ENCODE measurements at places on chromosomes 11 and 22. TPM values are rescaled to one million over a fixed set of nuclear protein-coding genes. Genes with fewer than 3 reads are reported as not detected.
A peak's percentile ranks its signal among the peaks of the same experiment; 100 is the strongest.

DNA sequence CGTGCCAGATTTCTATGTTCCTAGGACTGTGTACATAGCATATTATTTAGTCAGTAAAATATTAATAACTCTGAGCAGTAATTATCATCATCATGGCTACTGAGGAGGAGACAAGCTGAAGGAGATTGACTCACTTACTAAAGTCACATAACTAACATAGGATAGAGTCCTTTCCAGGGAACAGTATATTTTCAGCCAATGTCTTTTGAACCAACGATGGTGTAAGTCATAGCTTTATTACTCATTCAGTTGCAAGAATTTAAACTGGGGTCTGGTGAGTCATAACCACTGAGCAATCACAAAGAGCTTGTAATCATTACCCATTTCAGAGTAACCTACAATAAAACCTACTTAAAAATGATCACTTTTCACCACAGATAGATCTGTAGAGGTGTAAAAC, 1564.8 kb upstream of the TENM4 start:
- no peak overlapping the region for H3K4me3 ChIP-seq
- peak; percentile 51 for DNase-seq
- H3K27me3 ChIP-seq: no peaks in the 10 kb centered on the region
- no peaks in the 10 kb centered on the region for H3K4me1 ChIP-seq
- H3K36me3 ChIP-seq: no peaks in the 10 kb centered on the region

DNA sequence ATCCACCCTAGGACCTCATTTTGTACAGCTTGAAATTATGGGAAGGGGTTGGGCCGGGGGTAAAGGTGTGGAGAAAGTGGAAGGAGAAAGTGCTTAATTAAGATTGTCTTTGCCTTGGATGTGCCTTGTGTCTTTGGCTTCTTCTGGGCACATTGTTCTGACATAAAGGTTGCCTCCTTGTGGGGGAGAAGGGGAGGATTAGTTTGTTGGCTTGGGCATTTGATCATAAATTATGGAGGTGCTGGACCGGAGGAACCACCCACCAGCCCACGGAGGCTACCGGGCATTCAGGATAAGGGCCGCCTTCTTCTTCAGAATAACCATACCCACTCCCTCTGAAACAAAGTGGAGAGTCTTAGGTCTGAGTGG, 1.3 kb downstream of the PAFAH1B2 start:
- no peak overlapping the region for H3K27ac ChIP-seq
- H3K27me3 ChIP-seq: no peaks in the 10 kb centered on the region
- H3K4me1 ChIP-seq: no peaks in the 10 kb centered on the region

GRCh38 chr11:1559111-1559951, 12.7 kb downstream of the DUSP8 start:
- H3K27ac ChIP-seq: peak overlapping the region; percentile 79
- H3K36me3 ChIP-seq: no peaks in the 10 kb centered on the region
- peak; percentile 89 for DNase-seq

- H3K27ac ChIP-seq: no peak overlapping the region
- no peak overlapping the region for H3K4me3 ChIP-seq
- no peaks in the 10 kb centered on the region for H3K36me3 ChIP-seq
- DNase-seq: no peak
Measured at GRCh38 chr11:92495107-92495793, 270.6 kb downstream of the FAT3 start.

DNA sequence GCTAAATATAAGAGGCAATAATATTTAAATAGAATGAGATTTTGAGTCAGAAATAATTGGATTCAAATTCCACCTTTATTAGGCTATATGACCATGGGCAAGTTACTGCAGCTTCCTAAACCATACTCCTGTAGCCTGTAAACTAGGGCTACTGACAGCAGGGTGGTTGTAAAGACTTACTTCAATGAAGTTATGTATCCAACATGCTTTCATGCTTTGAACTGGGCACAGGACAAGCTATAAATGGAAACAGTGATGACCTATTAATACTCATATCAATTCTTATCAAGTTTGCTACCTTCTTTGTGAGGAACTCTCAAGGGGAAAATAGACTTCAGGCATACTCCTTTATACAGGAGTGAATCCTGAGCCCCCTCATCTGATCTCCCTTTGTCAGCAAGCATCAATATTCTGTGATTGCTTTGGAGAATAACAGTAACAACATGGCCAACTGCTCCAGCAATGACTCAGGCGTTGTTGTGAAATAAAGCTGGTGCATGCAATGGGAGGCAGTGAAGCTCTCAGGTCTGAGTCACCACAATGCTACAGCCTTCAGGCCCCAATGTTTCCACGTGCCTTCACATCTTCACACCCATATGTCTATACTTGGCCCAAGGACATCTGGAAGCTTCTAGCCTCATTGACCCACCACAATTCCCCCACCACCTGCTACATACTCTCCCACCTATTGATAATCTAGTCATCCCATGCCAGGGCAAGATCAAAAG, 102.5 kb downstream of the KCNA4 start:
- H3K4me1 ChIP-seq: no peaks in the 10 kb centered on the region
- H3K4me3 ChIP-seq: no peak overlapping the region
- no peak for DNase-seq
- H3K27me3 ChIP-seq: no peaks in the 10 kb centered on the region
- H3K27ac ChIP-seq: no peak overlapping the region
- no peaks in the 10 kb centered on the region for H3K36me3 ChIP-seq

DNA sequence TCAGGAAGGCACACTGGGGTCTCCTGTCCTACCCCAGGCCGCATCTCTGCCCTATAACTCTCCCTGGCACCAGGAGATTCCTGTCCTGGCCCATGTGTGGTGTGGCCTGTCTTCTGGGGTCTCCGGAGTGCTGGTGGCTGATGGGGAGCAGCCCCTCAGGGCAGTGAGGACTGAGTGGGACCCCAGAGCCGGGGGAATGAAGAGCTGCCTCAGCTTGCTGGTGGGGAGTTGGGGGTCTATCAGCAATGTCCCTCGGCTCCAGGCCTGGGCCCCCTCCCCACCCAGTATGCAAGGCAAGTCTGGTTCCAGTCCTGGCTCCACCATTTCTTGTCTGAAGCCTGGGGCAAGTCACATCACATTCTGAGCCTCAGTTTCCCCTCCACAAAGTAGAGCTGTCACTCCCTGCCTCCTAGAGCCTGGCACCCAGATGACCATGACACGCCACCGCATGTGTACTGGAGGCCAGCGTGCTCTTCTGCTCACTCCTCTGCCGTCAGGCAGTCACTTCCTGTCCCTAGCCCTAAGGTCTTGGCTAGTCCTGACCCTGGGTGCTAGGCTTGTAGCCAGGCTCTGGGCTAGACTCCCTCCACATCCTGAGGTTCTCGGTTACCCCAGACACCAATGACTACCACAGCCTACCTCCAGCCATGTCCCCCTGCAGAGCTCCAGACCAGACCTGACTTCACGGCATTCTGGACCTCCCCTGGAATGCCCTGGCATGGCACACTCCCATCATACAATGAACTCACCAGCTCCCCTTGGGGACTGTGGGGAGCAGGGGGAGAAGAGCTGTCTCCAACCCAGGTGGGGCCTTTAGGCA, 12.8 kb downstream of the ARAP1 start:
- H3K4me3 ChIP-seq: no peak overlapping the region
- H3K4me1 ChIP-seq: no peaks in the 10 kb centered on the region
- H3K36me3 ChIP-seq: no peaks in the 10 kb centered on the region
- no peaks in the 10 kb centered on the region for H3K27me3 ChIP-seq
- H3K27ac ChIP-seq: peak overlapping the region; percentile 50

Gene RIMBP3C
- 0.04 TPM for polyA plus RNA-seq

- H3K27ac ChIP-seq: no peak overlapping the region
- no peak for DNase-seq
- no peaks in the 10 kb centered on the region for H3K4me1 ChIP-seq
- H3K36me3 ChIP-seq: peaks cover 2% of the 10 kb centered on the region
- H3K4me3 ChIP-seq: no peak overlapping the region
Measured at GRCh38 chr11:15180212-15180792, 65.6 kb downstream of the INSC start.

GRCh38 chr22:31218565-31219262, 6.6 kb downstream of the LIMK2 start:
- no peaks in the 10 kb centered on the region for H3K27me3 ChIP-seq
- peaks cover 11% of the 10 kb centered on the region for H3K4me1 ChIP-seq
- DNase-seq: no peak

DNA sequence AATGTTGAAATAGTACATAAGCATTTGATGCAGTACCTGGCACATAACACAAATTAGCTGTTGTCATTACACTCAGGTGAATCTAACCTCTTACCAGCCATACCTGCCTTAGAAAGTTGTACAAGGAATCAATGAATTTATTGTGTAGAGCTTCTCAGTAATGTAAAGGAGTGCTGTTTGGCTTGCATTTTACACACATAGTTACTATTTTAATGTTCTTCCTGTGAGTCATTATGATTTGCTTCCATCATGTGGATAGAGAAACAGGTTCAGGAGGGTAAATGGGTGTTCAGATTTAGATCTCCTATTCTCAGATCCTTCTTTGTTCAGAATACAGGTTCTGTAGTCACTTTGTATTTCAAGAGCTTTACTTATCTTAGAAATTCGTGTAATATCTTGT, 27.6 kb upstream of the RCE1 start:
- DNase-seq: no peak
- no peaks in the 10 kb centered on the region for H3K27me3 ChIP-seq
- no peak overlapping the region for H3K4me3 ChIP-seq
- no peak overlapping the region for H3K27ac ChIP-seq

DNA sequence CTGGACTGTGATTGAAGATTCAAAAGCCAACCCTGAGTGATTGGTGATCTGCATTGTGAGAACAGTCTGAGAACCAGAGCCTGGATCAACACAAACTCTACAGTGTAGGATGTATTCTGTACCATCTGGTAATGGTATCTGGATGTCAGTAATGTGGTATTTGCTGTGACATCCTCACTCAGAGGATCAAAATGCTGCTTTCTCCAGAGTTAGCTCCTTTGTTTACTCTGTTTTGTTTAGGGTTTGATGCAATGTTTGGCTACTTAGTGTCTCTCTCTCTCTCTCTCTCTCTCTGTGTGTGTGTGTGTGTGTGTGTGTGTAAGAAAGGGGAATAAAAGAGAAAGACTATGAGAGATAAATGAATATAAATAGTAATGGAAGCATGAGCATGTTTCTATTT, 24.3 kb downstream of the CASP4 start:
- H3K27me3 ChIP-seq: no peaks in the 10 kb centered on the region
- H3K36me3 ChIP-seq: peaks cover 14% of the 10 kb centered on the region
- no peaks in the 10 kb centered on the region for H3K4me1 ChIP-seq
- no peak overlapping the region for H3K4me3 ChIP-seq
- DNase-seq: no peak

GRCh38 chr22:38122616-38123015, 12.1 kb upstream of the BAIAP2L2 start:
- H3K27me3 ChIP-seq: no peaks in the 10 kb centered on the region
- H3K4me3 ChIP-seq: no peak overlapping the region
- H3K4me1 ChIP-seq: no peaks in the 10 kb centered on the region
- no peak overlapping the region for H3K27ac ChIP-seq

DNA sequence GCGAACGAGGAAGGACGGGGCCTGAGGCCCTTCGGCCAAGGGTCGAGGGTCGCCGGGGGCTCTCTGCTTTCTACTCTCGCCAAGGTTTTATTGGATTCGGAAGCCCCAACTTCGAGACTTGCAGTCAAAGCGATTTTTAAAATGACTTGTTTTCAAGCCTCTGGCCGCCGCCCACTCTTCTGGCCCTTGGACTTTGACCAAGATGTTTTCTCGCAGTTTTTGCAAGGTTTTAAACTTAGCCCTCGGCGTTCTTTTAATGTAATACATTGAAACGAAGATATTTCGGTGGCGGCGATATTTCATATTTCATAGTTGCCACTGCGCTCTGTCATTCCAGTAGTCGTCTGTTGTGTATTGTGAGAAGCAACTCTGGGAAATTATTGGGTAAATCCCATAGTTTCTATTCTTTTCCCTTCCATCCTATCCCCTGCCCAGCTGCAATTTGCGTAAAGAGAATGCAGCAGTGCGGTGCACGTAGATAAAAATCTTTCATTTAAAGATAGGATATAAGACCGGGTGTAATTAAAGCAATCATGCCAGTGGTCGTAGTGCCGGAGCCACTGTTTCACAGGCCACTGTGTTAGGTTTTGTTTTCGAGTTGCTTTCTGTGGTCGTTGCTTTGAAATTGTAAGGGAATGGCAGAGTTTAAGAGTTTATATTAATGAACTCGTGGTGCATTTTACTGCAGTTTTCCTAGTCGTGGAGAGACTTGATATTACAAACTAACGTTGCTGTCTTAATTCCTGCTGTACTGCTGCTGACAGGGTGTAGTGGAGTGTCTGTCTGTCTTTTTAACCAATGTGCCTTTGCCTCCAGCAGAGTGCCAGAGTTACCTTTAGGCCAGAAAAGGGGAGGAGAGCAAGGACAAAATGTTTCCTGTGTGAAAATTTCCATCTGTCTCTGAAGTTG, 702 bp downstream of the BIRC2 start:
- peaks cover 10% of the 10 kb centered on the region for H3K4me1 ChIP-seq
- DNase-seq: no peak
- H3K27me3 ChIP-seq: no peaks in the 10 kb centered on the region
- H3K27ac ChIP-seq: peak overlapping the region; percentile 99
- peaks cover 7% of the 10 kb centered on the region for H3K36me3 ChIP-seq

Gene XKR3
- polyA plus RNA-seq: not detected

Gene DUSP8
- polyA plus RNA-seq: 3.1 TPM

DNA sequence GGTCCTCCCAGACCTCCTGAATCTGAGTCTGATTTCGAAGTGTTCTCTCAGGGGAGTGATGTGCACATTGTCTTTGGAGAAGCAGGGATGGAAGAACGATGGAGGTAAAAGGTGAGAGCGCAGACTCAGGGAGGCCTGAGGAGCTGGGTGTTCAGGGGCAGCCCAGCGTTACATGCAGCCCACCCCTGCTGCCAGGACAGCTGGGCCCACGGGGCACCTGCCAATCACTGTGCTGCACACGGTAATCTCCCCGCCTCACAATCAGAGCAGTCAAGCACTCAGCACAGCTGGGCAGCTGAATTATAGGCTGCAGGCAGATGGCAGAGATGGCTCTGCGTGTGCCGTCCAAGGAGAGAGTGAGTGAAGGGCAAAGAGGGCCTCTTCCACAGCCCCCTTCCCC, 17.9 kb upstream of the HTR3A start:
- H3K27ac ChIP-seq: no peak overlapping the region
- peaks cover 3% of the 10 kb centered on the region for H3K27me3 ChIP-seq
- H3K4me1 ChIP-seq: no peaks in the 10 kb centered on the region
- no peak for DNase-seq

- H3K36me3 ChIP-seq: peaks cover 2% of the 10 kb centered on the region
- H3K4me3 ChIP-seq: no peak overlapping the region
- H3K4me1 ChIP-seq: no peaks in the 10 kb centered on the region
- no peaks in the 10 kb centered on the region for H3K27me3 ChIP-seq
- H3K27ac ChIP-seq: no peak overlapping the region
Measured at GRCh38 chr11:2686360-2687222, 13.2 kb downstream of the KCNQ1OT1 start.

- H3K36me3 ChIP-seq: no peaks in the 10 kb centered on the region
- H3K4me3 ChIP-seq: no peak overlapping the region
- H3K4me1 ChIP-seq: peaks cover 37% of the 10 kb centered on the region
- no peak for DNase-seq
- no peak overlapping the region for H3K27ac ChIP-seq
Measured at GRCh38 chr11:61510166-61510919, 1.8 kb downstream of the LRRC10B start.

Gene SPI1
- 3.4 TPM for polyA plus RNA-seq

GRCh38 chr11:118887206-118887605, 3.5 kb downstream of the CXCR5 start:
- peak overlapping the region; percentile 31 for H3K27ac ChIP-seq
- H3K27me3 ChIP-seq: no peaks in the 10 kb centered on the region
- DNase-seq: peak; percentile 42
- no peaks in the 10 kb centered on the region for H3K4me1 ChIP-seq

Measured in small intestine (tissue), 16 donors.